ENCODE measurements at places on chromosomes 5 and 9.
A peak's percentile ranks its signal among the peaks of the same experiment; 100 is the strongest.

GRCh38 chr5:126777257-126777974 lies 480 bp downstream of the LMNB1 start:
- H3K27me3 ChIP-seq: no peaks in the 10 kb centered on the region
- H3K27ac ChIP-seq: peak overlapping the region; percentile 87
- H3K4me1 ChIP-seq: peaks cover 16% of the 10 kb centered on the region
- H3K4me3 ChIP-seq: peak overlapping the region; percentile 90

DNA sequence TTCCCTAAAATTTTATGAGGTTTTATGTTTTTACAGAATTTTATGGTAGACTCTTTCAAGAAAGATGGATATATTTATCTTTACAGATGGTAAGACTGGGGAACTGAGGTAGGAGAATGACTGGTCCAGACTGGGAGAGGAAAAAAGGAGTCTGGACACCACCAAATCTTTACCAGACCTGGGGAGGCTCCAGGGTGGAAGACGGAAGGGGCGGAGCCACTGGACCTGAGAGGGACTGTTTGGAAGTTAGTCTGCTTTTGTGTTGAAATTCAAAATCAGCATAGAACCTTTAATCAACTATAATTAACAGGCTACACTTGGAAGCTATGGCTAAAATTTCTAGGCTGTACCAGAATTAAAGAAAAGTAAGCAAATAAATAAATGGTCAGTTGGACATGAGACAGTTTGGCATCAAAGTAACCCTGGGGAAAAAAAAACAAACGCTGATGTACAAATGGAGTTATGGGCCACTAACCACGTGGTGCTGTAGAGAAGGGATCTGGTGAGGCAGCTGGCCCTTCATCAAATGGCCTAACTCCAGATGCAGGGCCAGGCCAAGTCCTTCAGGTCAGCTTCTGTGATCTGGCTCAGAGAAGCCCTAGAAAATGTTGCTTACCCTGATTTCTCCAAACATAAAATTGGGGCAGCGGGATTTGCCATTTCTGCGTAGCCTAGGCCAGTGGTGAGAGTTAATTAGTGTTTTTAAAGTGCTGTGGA lies 155.1 kb downstream of the ARSB start:
- no peak overlapping the region for H3K4me3 ChIP-seq
- DNase-seq: no peak
- peak overlapping the region; percentile 47 for H3K27ac ChIP-seq
- no peaks in the 10 kb centered on the region for H3K36me3 ChIP-seq
- peaks cover 20% of the 10 kb centered on the region for H3K4me1 ChIP-seq

- no peak overlapping the region for H3K4me3 ChIP-seq
- H3K36me3 ChIP-seq: no peaks in the 10 kb centered on the region
- H3K27ac ChIP-seq: no peak overlapping the region
- H3K27me3 ChIP-seq: no peaks in the 10 kb centered on the region
- peaks cover 12% of the 10 kb centered on the region for H3K4me1 ChIP-seq
- no peak for DNase-seq
Observed at GRCh38 chr9:69667306-69667705, 4.9 kb downstream of the APBA1 start.

DNA sequence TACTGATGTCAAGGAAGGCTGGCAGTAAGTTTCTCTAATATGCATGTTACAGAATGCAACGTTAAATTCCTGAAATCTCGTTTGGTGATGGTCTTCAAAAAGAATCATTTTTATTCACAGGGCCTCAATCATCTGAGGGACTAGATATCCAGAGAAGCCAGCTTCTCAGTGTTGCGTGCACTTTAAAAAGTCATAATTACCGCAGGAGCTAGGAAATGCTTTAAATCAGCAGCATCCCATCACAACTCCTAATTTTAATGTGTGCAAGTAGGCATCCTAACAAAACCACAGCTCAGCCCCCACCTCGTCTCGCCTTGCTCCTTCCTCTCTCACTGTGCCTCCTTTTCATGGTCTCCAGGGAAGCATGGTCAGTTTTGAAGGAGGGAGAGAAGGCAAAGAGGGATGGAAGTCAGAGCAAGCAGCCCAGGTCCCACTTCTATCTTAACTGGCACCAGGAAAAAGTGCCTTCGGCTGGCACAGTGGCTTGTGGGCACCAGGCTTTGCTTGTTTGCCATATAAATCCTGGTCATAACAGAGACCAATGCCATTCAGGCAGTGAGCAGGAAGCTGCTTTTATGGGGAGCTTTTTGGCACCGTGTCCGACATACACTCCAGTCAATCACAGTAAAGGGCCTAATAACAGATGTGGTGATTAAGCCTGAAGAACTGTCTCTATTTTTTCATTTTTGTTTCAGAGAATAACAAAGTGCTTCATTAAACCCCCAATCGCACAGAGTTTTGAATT lies 21.4 kb downstream of the MEGF10 start:
- H3K36me3 ChIP-seq: no peaks in the 10 kb centered on the region
- no peaks in the 10 kb centered on the region for H3K27me3 ChIP-seq
- no peak overlapping the region for H3K27ac ChIP-seq
- DNase-seq: no peak
- no peak overlapping the region for H3K4me3 ChIP-seq

- H3K36me3 ChIP-seq: no peaks in the 10 kb centered on the region
- H3K4me3 ChIP-seq: no peak overlapping the region
- no peak overlapping the region for H3K27ac ChIP-seq
- no peaks in the 10 kb centered on the region for H3K27me3 ChIP-seq
Observed at GRCh38 chr9:27204578-27204977, 92.4 kb downstream of the EQTN start.

DNA sequence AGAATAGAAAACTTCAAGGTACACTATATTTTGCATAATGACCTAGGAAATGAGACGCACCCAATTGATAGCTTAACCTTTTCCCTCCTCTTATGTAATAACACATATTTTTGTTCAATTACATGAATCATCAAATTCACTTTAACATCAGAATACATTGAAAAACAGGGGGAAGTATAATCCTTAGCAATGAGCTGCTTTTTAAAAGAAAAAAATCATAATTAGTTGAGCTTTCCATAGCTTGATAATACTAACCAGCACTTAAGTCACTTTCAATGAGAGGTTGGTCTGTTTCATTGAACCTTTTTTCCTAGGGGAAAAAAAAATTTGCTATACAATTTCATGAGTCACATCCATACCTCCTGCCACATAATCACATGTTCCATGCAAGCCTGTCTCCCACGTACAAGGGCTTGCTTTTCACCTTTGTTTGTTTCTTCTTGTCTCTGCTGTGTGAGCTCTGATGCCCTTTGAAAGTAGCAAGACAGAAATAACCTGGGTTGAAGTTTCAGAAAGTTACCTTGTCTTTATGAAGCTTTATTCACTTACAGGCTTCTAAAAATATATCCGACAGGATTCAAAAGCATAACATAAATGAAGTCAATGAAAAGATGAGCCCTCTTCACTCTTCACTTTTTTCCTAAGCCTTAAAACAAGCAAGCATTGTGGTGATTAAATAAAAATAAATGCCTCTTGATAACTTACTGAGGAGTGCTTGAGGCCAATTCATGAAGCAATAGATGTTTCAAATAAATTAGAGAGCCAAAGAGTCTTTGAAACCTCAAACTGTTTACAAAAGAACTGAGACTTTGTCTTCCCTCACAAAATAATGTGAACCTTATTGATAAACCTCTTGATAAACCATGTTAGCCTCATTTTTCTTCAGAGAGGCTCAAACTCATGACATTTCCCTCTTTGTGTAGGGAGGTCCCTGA lies 108.5 kb downstream of the FEM1C start:
- H3K36me3 ChIP-seq: no peaks in the 10 kb centered on the region
- DNase-seq: no peak
- no peaks in the 10 kb centered on the region for H3K27me3 ChIP-seq
- H3K4me3 ChIP-seq: no peak overlapping the region

DNA sequence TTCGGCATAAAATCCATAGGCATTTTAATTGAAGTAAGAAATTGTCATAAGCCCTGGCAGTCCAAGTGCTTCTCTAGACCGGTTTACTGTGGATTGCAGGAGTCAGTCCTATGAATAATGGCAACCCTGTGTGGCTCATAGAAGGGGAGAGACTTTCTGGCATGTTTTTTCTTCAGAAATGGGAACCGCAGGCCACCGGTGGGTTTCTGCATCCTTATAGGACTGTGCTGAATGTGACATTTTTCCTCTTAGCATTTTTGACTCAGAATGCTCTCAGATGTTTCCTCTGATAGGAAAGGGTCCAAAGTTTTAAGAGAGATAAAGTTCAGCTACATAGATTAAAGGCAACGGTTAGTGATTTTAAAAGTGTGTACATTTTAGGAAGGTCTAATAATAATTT lies 6.3 kb downstream of the DAPK1 start:
- DNase-seq: no peak
- H3K4me1 ChIP-seq: peaks cover 7% of the 10 kb centered on the region
- H3K27ac ChIP-seq: no peak overlapping the region
- peaks cover 3% of the 10 kb centered on the region for H3K27me3 ChIP-seq
- H3K36me3 ChIP-seq: no peaks in the 10 kb centered on the region

- H3K4me1 ChIP-seq: no peaks in the 10 kb centered on the region
- DNase-seq: no peak
- H3K36me3 ChIP-seq: no peaks in the 10 kb centered on the region
- H3K4me3 ChIP-seq: no peak overlapping the region
- H3K27ac ChIP-seq: no peak overlapping the region
Observed at GRCh38 chr5:4627929-4628328, 512.2 kb upstream of the ADAMTS16 start.

DNA sequence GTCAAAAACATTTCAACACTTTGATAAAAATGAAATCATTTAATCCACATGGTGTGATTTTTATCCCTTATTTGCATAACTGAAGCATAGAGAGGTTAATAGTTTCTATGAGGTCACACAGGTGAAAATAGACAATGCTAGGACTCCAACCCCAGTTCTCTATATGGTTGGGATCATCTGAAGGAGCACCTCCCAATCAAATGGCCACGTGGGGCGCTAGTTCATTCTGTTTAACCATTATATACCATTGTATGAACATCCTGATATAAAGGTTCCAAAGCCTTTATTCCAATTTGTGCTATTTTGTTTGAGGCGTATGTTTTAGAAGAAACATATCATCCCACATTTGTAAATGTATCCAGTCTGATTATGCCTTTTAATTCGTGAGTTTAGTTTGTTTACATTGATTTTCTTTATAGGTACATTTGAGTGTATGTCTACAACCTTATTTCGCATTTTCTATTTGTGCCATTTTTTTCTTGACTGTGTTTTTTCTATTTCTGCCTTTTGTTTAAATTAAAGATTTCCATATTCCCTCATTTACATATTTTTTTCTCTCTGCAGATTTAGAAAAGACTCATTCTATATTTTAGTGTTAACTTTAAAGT lies 1092.0 kb downstream of the MAT2B start:
- no peaks in the 10 kb centered on the region for H3K4me1 ChIP-seq
- no peak overlapping the region for H3K27ac ChIP-seq
- DNase-seq: no peak
- H3K36me3 ChIP-seq: no peaks in the 10 kb centered on the region

GRCh38 chr5:152188251-152188650 lies 216.8 kb downstream of the NMUR2 start:
- no peaks in the 10 kb centered on the region for H3K27me3 ChIP-seq
- H3K36me3 ChIP-seq: no peaks in the 10 kb centered on the region
- no peak for DNase-seq
- no peak overlapping the region for H3K27ac ChIP-seq
- H3K4me3 ChIP-seq: no peak overlapping the region

GRCh38 chr5:135487037-135487395 lies 34.9 kb upstream of the TIFAB start:
- no peak overlapping the region for H3K27ac ChIP-seq
- no peak for DNase-seq
- no peak overlapping the region for H3K4me3 ChIP-seq
- H3K4me1 ChIP-seq: peaks cover 25% of the 10 kb centered on the region

GRCh38 chr5:107404595-107405374 lies 266.0 kb downstream of the EFNA5 start:
- H3K4me3 ChIP-seq: no peak overlapping the region
- no peaks in the 10 kb centered on the region for H3K36me3 ChIP-seq
- no peaks in the 10 kb centered on the region for H3K27me3 ChIP-seq
- H3K4me1 ChIP-seq: peaks cover 33% of the 10 kb centered on the region
- no peak for DNase-seq

- H3K27me3 ChIP-seq: no peaks in the 10 kb centered on the region
- peaks cover 14% of the 10 kb centered on the region for H3K4me1 ChIP-seq
- no peak overlapping the region for H3K4me3 ChIP-seq
- H3K27ac ChIP-seq: no peak overlapping the region
- H3K36me3 ChIP-seq: no peaks in the 10 kb centered on the region
- DNase-seq: no peak
Observed at GRCh38 chr9:112863746-112864145, 26.9 kb downstream of the SLC46A2 start.

DNA sequence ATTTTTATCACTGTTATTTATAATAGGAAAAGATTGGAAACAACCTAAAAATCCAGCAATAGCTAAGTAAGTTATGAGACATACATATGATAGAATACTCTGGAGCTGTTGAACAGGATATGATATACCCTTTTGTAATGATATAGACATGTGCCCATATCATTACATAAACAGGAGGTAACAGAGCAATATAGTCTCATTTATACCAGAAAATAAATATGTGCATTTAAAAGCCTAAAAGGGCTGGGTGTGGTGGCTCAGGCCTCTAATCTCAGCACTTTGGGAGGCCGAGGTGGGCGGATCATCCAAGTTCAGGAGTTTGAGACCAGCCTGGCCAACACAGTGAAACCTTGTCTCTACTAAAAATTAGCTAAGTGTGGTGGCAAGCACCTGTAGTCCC lies 2.3 kb upstream of the FABP6 start:
- no peaks in the 10 kb centered on the region for H3K4me1 ChIP-seq
- no peak overlapping the region for H3K4me3 ChIP-seq
- DNase-seq: no peak
- H3K27ac ChIP-seq: no peak overlapping the region

DNA sequence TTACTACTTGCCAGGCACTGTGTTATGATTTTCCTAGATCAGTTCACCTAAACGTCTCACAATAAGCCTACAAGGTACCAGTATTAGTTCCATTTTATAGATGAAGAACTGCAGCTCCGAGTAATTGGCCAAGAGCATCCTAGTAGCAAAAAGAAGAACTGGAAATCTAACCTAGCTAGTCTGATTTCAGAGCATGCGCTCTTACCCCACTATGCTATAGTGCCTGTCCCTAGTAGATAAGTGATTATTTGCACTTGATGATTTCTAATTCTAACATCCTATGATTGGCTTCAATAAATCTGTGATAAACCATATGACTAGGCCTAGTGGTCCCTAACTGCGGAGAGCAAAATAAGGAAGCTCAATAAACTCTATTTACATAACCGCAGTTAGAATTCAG lies 7.1 kb upstream of the PLAC8L1 start:
- no peak overlapping the region for H3K27ac ChIP-seq
- H3K27me3 ChIP-seq: no peaks in the 10 kb centered on the region
- no peaks in the 10 kb centered on the region for H3K36me3 ChIP-seq
- no peak overlapping the region for H3K4me3 ChIP-seq
- H3K4me1 ChIP-seq: no peaks in the 10 kb centered on the region

DNA sequence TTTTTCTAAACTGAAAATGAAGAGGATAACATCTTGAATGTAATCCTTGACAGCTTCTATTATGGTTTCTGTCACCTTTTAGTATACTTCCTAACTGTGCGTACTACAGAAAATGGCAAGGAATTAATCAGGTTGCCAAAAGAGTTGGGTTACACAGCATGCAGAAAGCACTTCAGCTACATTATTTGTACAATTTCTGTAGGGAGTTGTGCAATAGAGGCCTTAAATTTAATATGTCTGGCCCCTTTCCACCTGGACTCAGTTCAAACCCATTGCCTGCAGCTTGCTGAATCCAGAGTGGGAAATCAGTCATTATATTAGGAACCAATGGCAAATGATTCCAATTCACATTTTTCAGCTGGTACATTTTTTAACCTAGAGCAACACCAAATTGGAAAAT lies 549.7 kb downstream of the CSNK1G3 start:
- H3K4me3 ChIP-seq: no peak overlapping the region
- no peak for DNase-seq
- no peak overlapping the region for H3K27ac ChIP-seq
- peaks cover 16% of the 10 kb centered on the region for H3K4me1 ChIP-seq
- no peaks in the 10 kb centered on the region for H3K36me3 ChIP-seq
- H3K27me3 ChIP-seq: no peaks in the 10 kb centered on the region

Measured in vagina (tissue), 2 donors.